Peyer's patch (tissue), 4 donors: ENCODE measurements at places on chromosomes 6 and 20.
A peak's percentile ranks its signal among the peaks of the same experiment; 100 is the strongest.

- no peak for DNase-seq
Measured at GRCh38 chr6:7727946-7728854, 2.3 kb downstream of the BMP6 start.

GRCh38 chr6:105210932-105211531 lies 31.2 kb upstream of the POPDC3 start:
- no peak for DNase-seq

- DNase-seq: no peak
Measured at GRCh38 chr20:40196846-40197436, 492.1 kb downstream of the MAFB start.

DNA sequence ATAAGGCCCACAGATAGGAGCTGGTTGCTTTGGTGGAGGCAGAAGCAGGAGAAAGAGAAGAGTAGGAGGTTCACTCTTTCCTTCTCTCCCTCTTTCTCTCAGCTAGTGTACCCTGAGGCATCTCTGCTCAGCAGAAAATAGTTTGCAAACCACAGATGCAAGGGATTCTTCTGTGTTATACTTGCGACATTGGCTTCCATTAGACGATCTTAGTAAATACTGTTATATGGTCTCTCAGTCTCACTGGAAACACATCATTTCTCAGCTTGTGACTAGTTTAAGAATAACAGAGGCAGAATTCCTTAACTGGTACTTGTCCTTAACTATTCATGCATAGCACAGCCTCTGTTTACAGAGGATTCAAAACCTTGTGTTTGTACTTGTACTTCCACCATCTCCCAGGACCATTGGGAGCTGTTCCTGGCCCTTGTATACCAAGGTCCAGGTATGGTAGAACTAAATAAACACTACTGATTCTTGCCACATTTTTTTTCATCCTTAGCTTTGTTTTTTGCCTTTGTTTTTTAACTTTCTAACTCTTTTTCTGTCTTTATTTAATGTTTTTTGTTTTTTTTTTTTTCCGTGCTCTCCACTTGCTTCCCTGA lies 218.2 kb downstream of the OTOR start:
- no peak for DNase-seq

GRCh38 chr20:1509237-1509636 lies 18.0 kb upstream of the SIRPB2 start:
- no peak for DNase-seq

GRCh38 chr6:153449279-153449678 lies 318.2 kb upstream of the RGS17 start:
- no peak for DNase-seq

DNA sequence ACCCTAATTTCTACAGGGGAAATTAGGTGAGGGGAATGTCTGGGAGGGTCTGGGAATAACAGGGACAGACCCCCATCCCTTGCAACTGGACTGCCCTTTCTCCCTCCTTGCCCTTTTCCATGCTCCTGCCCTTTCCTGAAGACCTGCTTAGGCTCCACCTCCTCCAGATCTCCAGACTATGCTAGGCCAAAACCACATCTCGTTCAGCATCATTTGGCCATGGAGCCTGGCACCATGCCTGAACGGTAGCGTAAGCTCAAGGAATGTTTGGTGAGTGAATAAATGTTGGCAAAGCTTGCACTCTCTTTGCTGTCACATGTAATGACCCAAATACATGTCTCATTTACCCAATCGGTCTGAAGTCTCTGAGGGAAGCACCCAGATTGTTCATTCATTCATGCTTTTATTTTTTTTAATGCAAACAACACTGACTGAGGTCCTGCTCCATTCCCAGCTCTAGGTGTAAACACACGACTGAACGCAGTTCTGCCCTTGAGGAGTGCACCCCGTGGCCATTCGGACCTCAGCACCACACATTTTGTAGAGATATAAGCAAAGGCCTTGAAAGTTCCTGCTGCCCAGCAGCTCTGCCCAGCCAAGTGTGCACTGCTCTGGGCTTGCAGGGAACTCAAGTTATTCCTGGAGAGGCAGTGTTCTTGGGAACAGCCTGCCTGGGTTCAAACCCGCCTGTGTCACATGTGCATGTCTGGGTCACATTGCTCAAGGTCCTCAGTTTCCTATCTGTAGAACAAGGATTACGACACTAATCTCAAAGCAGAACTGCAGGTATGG lies 1.1 kb upstream of the GRM4 start:
- DNase-seq: no peak

DNA sequence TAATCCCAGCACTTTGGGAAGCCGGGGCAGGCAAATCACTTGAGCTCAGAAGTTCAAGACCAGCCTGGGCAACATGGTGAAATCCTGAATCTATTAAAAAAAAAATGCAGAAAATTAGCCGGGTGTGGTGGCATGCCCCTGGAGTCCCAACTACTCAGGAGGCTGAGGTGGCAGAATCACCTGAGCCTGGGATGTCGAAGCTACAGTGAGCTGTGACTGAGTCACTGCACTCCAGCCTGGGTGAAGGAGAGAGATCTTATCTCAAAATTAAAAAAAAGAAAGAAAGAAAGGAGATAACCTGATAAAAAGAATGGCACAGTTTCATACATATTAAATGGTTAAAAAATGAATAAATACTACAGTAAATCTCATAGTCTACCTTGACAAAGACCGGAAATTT lies 123.6 kb upstream of the TNFAIP3 start:
- DNase-seq: no peak

- no peak for DNase-seq
Measured at GRCh38 chr20:39638731-39639130, 676.6 kb downstream of the DHX35 start.

GRCh38 chr6:95321126-95321525 lies 256.2 kb upstream of the MANEA start:
- no peak for DNase-seq

GRCh38 chr6:47789553-47789952 lies 7.7 kb downstream of the OPN5 start:
- no peak for DNase-seq

- DNase-seq: no peak
Measured at GRCh38 chr6:43671011-43671800, 16.4 kb downstream of the MRPS18A start.

- no peak for DNase-seq
Measured at GRCh38 chr20:10940941-10941340, 267.1 kb upstream of the JAG1 start.

DNA sequence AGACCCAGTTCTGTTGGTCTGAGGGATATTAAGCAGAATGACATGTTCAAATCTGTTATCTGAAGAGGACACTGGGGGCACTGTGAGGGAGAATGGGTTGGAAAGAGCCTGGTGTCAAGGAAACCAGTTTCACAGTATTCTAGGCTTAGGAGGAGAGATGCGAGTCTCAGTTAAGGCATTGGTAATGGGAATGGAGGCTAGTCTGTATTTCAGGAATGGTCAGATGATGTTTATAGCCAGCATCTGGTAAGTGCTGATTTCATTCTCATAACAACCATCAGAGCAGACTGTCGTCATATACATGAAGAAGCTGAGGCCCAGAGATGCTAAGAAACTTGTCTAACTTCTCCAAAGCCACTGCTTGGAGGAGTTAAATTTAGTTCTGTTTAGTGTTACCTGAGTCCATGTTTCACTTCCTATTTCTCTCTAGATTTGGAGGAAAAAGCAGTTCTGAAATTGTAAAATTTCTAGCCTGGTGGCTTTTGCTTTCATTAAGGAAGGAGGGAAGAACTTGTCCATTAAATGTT lies 242.0 kb downstream of the ARID1B start:
- DNase-seq: no peak

DNA sequence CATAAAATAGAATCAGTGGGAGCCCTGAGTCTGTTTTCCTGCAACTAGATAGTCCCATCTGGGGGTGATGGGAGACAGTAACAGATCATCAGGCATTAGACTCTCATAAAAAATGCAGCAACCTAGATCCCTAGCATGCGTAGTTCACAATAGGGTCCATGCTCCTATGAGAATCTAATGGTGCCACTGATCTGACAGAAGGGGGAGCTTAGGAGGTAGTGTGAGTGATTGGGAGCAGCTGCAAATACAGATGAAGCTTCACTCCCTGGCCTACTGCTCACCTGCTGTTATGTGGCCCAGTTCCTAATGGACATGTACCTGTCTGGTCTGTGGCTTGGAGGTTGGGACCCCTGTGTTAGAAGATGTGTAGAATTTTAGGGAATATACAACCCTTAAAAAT lies 904.5 kb upstream of the EPHA7 start:
- no peak for DNase-seq

DNA sequence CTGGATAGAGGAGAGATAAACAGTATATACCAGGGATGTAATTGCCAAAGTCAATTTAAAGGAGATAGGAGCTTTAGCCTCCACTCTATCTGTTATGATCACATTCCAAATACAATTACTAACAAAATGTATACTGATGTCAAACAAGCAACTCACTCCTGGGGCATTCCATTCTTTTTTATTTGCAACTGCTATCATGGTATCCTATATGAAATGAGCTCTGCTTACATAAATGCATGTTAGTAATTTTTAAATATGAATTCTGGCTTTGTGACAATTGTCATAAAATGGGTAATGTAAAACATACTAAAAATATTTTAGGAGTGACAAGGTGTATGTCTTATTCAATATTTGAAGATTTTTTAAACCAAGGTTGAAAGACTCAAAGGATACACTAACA lies 751.1 kb downstream of the HACE1 start:
- no peak for DNase-seq

- DNase-seq: no peak
Measured at GRCh38 chr6:43242908-43243663, at the start of gene TTBK1. Gene TTBK1 (plus strand): TSS chr6:43243481. CDS start chr6:43246661, 3,180 bp downstream.

- DNase-seq: no peak
Measured at GRCh38 chr6:30515106-30515505, 25.8 kb downstream of the HLA-E start.

GRCh38 chr20:50292591-50293283 lies 102.1 kb downstream of the CEBPB start:
- DNase-seq: peak; percentile 89

DNA sequence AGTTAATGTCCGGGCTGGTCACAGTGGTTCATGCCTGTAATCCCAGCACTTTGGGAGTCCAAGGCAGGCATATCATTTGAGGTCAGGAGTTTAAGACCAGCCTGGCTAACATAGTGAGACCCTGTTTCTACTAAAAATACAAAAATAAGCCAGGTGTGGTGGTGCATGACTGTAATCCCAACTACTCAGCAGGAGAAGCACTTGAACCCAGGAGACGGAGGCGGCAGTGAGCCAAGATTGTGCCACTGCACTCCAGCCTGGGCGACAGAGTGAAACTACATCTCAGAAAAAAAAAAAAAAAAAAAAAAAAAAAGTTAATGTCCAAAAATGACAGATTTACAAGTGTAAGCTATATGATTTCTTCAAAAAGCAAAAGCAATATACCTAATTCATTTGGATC lies 124.9 kb downstream of the CCDC170 start:
- DNase-seq: no peak

GRCh38 chr6:145547594-145548335 lies 187.6 kb downstream of the EPM2A start:
- no peak for DNase-seq

DNA sequence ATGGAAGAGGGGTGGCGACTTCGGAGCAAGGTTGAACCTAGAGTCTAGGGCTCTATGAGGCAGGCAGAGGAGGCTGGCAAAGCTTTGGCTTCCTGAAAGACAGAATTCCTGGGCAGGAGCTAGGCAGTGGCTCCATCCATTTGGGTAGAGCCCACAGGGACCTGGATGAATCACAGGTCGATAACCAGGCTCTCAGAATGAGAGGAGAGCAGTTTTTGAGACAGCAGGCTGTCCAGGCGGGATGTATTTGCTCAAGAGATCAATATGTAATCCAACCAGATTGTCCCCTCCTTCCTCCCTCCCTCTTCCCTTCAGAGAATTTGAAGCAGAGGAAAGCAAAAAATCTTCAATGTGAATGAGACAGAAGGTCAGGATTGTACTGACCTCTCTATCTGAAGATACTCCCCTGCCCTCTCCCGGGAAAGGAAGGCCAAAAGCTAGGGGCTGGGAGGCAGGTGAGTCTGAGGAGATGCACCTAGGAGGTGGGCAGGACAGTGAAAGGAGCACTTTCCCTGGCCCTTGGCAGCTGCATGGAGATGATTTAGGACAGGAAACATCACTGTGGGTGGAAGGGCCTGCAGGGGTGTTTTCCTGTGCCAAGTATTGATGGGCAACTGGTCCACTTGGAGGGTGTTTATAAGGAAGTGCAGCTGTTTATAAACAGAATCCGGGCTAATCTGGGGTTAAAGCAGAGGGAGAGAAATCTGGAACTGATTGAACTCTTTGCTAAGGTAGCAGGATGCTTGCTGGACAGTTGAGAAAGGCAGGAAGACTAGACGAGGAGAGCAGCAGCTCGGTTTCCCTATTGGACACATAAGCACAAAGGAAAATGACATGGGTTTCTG lies 212.4 kb upstream of the LRFN2 start:
- DNase-seq: no peak

DNA sequence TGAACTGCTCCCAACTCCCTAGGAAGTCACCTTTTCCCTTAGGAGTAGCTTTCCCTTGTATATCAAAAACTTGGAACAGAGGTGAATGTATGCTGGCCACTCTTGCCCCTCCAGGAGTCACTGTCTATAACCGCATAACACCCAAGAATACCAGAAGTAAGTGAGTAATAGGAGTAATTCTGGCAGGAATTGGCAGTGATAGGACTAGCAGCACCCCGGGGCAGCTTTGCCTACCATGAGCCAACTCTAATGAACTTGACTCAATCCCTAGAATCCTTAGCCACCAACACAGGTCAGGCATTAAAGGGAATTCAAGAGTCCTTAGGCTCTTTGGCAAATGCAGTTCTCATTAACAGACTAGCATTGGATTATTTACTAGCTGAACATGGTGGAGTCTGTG lies 28.8 kb upstream of the CD164 start:
- DNase-seq: no peak

DNA sequence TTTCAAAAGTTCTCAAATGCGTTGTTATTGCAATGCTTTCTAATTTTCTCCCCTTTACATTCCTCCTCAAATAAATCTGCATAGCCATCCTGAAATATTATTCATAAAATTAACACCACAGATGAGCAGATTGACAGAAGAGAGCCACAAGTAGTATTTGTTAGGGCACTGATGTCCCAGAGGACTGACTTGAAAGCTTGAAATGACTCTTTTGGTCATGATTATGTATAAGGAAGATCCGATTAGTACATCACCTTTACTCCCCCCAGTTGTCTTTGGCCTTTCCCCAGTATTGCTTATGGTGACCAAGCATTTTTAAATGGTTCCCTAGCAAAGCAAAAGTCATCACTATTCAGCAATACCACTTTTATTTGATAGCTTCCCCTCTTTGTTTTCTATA lies 187.6 kb downstream of the ADAT2 start:
- DNase-seq: no peak

- DNase-seq: no peak
Measured at GRCh38 chr20:47534405-47534804, 32.7 kb downstream of the NCOA3 start.

GRCh38 chr6:164005004-164005711 lies 590.6 kb downstream of the QKI start:
- no peak for DNase-seq
